LoVo (cell line): ENCODE measurements at places on chromosomes 13 and 19.

DNA sequence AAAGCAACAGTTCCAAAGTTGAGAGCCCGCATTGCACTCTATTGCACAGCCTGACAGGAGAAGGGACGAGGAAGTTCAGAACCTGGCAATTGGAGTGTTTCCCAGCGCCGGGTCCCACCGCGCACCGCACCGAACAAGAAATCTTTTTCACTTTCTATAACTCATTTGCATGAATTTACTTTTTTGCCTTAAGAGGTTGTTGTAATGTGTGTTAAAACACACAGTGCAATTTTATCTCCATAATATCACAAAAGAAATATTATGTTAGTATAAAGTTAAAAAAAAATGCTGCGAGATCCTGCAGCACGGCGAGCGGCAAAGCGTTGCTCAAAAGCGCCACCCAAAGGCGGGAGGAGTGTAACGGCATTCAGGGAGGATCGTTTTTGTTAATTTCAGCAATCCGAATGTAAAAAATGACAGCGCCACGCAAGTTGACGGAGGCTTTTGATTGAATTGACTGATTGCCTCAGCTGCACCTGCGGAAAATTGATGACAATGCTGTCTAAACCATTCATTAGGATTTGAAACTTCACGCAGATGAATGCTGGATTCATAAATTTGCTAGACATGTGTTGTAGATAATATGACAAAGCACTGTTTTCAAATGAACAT is 303.6 kb upstream of the ZNF507 start:
- DNase-seq = no peak

- DNase-seq = no peak
These were observed 144.9 kb downstream of the KLF12 start for GRCh38 chr13:73989244-73989843.

DNA sequence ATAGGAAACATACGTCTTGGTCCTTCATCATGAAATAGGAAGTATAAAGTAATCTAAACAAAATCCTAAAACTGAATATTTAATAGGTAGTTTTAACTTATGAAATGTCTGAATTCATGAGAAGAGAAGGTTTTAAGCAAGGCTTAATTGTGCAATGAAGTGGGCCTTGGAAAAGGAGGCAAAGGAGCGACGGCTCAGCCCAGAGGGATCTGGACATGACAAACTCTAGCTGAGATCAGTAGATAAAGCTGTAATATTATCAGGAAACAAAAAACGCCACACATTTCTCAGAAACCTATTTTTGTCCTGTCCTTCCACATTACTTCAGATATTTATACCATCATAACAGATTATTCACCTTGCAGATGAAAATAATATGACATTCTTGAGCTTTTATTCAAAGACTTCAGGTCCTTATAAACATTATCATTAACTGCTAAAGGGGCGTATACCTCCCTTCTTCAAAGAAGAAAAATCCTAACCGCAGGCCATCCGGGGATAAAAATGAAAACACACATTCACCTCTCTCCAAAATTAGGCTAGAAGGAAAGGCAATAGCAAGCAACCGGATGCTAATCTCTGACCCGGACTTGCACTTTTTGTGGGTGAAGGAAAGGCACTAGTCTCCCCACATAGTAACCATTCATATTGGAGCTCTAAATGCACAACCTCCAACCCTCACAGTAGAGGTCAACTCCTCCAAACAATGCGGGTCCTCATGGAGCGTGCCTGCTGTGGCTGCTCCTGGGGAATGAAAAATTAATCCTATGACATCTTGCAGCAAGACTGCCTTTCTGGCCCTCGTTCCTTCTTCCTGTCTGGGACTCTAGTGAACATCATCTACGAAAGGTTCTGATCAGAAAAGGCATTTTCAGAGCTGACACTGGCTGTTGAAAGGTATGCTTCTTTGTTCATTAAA is 108.8 kb downstream of the TBC1D4 start:
- no peak for DNase-seq

DNA sequence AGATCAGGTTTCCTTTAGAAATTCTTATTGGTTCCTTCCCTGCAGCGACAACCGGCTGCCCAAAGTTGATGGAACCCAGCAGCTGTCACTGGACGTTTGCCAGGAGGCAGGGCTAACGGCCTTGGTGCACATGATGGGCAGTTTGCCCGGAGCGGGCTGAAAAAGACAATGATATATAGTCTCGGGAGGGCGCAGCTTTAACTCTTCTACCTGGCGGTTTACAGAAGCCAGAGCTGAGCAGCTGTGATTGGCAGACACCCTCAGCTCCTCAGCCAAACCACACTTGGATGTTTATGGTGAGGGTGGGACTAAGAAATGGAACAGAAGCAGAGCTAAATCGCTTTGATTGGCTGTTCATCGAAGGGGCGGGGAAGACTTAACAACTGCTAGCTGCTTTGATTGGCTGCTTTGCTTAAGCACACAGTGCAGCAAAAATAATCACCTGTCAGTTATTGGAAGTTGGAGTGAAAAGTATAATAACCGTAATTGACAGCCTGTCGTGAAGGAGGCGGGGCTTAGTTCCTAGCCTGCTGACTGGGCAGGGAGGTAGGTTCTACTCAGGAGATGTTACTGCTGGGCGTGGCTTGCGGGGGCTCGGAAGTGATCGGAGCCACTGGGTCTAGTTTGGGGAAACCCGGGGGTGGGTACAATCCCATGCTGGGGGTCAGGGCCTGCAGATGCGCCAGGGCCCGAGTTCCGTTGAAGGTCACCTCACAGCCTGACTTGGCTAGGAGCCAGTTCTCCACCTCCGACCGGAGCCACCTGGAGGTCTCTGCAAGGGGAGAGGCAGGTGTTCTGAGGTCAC is 7.5 kb downstream of the EMP3 start:
- peak; percentile 94 for DNase-seq

- DNase-seq = no peak
These were observed 6.6 kb upstream of the DAPK3 start for GRCh38 chr19:3977242-3978143.

GRCh38 chr13:23279321-23279720 is 98.5 kb downstream of the SGCG start:
- DNase-seq = no peak

DNA sequence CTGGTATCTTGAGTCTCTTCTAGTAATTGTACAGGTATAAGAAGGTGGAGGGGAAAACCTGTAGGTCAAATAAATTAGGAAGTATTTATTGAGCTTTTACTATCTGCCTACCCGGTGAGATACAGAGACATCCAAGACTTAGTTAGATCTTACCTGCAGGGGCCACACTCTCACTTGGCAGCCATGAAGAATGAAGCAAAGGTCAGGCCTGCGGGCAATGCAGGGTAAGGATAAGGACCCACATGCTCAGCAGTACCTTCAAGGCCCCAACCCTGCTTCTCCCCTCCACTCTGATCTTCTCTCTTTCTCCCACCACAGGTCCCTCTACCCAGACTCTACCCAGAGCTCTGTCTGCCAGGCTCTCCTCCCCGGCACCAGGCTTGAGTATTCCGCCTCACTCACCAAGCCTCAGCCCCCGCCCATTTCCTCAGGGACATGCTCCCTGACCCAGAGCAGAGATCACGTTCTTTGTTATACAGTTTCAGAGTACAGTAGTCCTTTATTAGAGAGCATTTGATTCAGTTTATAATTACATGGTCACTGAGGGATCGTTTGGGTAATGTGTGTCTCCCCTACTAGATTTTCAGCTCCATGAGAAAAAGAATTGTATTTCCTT is 18.9 kb upstream of the CLDN10 start:
- DNase-seq = no peak

GRCh38 chr19:2171349-2172145 is 7.8 kb downstream of the DOT1L start:
- DNase-seq = no peak

GRCh38 chr13:113620036-113620796 is 35.7 kb downstream of the TFDP1 start:
- no peak for DNase-seq

DNA sequence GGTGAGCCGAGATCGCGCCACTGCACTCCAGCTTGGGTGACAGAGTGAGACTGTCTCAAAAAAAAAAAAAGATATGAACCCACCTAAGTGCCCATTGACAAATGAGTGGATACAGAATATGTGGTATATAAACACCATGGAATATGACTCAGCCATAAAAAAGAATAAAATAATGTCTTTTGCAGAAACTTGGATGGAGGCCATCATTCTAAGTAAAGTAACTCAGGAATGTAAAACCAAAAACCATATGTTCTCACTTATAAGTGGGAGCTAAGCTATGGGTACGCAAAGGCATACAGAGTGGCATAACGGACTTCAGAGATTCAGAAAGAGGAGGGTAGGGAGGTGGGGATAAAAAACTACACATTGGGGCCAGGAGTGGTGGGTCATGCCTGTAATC is 29.5 kb downstream of the PLA2G4C start:
- no peak for DNase-seq

- no peak for DNase-seq
These were observed 1.4 kb upstream of the EDDM13 start for GRCh38 chr19:56271151-56271550.

- no peak for DNase-seq
These were observed 28.0 kb downstream of the UPF1 start for GRCh38 chr19:18859676-18860301.

GRCh38 chr13:96426167-96426566 is 336.3 kb downstream of the HS6ST3 start:
- no peak for DNase-seq

DNA sequence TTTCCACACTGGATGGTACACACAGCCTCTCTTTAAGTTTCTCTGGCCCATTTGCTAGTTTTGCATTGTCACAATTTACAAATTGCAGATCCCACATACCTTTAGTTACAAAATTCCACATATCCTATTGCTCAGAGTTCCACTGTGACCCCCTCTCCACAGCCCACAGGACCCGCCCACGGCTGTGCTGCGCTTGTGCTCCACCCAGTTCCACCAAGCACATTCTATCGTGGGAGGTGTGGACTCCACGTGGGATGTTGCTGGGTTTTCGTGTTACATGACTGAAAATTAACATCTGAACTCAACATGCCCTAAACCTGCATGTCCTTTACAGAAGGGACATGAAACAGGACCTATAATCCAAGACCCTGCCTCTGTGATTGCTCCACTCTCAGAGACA is 423.0 kb downstream of the IRS2 start:
- DNase-seq = no peak

- DNase-seq = no peak
These were observed 25.7 kb upstream of the MTUS2 start for GRCh38 chr13:28794396-28794795.

GRCh38 chr19:19627621-19628500 is at the start of gene LPAR2:
LPAR2 (minus strand) TSS chr19:19628220; CDS start chr19:19627275, 945 bp downstream.
- peak; percentile 59 for DNase-seq

DNA sequence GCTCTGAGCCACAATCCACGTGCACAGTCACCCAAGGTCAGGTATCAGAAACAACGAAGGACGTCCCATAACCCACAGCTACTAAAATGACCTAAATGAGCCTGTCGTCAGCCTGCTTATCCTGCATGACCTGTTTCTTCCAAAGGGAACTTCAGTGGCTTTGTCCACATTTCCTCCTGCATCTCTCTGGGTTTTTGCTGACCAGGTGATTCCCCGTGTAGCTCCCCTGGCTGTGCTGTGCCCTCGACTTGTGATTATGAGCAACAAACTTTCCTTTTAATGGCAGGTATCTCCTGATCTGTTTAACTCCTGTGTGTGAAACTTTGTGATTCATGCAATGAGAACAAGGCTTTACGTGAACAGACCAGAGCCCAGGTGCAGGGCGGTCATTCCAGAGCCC is 81.0 kb downstream of the PEG3 start:
- no peak for DNase-seq

GRCh38 chr13:98068521-98068920 is 74.4 kb upstream of the FARP1 start:
- DNase-seq = no peak

- DNase-seq = no peak
These were observed 9.4 kb upstream of the WDR18 start for GRCh38 chr19:974564-975257.
